Right ventricle myocardium inferior (tissue), 1 donor: ENCODE measurements at places on chromosomes 2 and 18.

DNA sequence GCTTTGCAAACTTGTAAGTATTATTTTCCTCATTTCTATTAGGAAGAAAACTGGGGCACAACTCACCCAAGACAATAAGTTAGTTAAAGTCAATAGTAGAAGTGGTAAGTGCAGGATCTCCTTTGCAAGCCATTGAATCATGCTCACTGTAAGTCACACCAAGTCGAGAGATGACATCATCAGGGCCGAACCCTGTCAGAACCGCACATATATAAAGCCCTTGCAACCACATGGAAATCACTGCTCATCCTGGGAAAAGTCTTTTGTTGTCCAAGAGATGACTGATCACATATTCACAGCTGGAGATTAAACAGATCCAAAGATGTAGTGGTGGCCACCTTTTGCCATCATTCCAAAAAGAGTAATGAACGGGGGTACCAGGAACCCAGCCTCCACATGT, 484.8 kb upstream of the ID2 start:
- no peak for DNase-seq

GRCh38 chr2:3483227-3483985, 35.9 kb downstream of the ADI1 start:
- DNase-seq, result peak; percentile 73

DNA sequence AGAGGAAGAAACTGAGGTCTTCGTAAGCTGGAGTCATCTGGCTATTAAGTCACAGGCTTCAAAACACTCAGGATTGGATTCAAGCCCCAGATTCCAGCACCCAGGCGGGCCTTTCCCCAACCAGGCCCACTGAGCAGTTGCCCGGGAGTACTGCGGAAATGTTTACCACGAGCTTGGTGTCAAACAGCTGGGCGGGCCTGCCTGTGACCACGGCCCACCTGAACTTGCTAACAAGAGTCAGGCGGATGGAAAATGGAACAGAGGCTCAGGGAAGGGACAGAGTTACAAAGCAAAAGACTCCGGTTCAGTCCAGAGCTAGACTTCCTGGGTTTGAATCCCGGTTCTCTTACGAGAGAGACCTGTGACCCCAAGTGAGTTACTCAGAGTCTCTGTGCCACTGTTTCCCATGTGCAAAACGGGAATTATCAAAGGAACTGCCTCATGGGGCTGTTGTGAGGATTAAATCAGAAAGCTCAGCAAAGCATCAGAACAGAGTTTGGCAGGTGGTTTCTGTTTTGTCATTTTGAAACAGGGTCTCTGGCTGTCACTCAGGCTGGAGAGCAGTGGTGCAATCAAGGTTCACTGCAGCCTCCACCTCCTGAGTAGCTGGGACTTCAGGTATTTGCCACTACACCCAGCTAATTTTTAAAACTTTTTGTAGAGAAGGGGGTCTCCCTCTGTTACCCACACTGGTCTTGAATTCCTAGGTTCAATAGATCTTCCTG, 49.0 kb upstream of the TFCP2L1 start:
- no peak for DNase-seq

- DNase-seq, result no peak
These were observed 509 bp downstream of the PIEZO2 start for GRCh38 chr18:11148680-11149440.

DNA sequence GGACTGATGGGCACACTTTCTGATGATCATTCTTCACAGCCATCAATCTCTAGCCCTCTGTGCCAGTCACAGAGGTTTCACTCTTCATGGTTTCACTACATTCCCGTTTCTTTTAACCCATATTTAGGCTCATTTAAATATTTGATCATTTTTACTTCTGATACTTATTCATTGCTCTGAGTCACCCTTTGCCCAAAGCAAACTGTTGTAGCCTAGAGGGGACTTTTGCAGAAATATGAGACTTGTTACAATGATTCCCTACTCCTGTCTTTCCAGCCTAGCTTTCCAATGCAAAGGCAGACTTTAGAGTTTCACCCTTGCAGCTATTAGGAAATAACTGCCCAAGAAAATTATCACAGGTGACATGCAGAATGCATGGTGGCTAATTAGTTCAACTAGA, 444.2 kb downstream of the PTPRM start:
- no peak for DNase-seq

DNA sequence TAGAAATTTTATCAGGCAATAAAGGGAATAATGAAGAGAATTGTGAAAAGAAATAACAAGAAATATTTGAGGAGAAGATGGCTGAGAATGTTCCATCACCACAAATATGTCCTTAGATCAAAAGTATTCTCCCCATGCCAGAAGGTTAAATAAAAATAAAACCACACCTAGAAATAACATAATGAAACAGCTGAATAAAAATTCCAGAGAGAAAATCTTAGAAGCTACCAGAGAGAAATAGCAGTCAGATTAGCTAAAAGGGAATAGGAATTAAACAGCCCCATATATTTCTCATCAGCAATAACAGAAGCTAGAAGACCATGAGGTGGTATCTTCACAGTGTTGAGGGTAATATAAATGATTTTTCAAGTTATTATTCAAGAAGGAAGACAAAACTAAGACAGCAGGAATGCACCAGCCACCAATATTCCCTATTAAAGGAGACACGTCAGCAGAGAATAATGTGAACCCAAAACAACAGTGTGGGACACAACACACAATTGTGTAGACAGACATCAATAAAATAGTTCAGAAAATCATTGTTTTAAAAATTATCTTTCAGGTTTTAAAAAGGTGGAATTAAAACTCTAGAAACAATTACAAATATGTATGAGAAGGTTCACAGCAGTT, 82.0 kb upstream of the NEDD4L start:
- no peak for DNase-seq

- DNase-seq, result no peak
These were observed 59.1 kb downstream of the NCK2 start for GRCh38 chr2:105803773-105804172.

GRCh38 chr18:8703781-8704301, 1.5 kb upstream of the MTCL1 start:
- peak; percentile 33 for DNase-seq
